ENCODE measurements at places on chromosomes 13 and 19.

GRCh38 chr19:55157064-55157908 is at the start of gene TNNI3:
Gene TNNI3 (minus strand): TSS chr19:55157732. CDS start chr19:55157589, 143 bp downstream.
- no peak for DNase-seq

DNA sequence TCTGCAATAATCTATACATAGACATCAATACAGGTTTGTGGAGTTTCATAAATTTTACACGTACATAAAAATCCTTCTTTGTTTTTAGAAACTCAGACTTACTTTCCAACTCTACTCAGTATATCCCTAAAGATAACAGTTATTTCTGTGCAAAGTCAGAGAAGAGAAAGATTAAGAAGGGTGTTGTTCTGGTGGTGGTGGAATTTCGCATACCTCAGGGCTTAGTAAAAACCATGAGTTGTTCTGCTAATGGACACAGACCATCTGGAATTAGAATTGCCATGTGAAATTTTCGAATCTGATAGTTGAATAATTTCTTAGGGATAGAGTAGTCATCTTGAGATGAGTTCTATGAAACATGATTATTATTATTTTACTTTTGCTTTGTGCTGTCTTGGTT is 102.7 kb downstream of the ZAR1L start:
- DNase-seq: no peak

GRCh38 chr13:36819739-36820090 is 693 bp downstream of the RFXAP start:
- DNase-seq: no peak

GRCh38 chr19:30692181-30692811 is 320.1 kb downstream of the ZNF536 start:
- DNase-seq: peak; percentile 50

DNA sequence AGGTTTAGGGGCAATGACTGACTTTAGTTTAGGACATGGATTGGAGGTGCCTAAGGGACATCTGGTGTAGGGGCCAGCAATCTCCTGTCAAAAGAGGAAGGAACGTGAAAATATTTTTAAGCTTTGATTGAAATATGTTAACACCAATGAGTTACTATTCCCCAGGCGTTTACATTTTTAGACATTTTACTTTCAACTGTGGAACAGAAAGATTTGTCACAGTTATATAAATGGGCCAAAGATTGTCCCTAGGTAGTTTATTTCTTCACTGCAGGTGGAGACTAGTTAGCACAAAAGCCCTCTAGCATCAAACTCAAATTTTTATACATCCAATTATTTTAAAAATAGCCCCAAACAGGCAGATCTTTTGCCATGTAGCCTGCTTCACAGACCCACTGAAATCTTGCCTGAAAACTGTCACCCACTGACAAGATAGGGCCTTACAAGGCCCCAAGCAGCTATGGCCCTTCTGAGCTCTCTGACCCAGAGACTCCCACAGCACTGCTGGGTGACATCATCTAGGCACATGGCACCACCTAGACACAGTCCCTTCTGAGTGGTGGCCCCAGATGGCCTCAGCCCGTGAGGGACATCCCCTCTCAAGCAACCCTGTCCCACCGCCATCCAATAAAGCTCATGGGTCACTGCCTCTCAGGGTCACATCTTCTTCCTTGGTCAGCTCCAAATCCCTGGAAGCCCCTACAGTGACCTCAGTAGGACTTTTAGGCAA is 64.8 kb upstream of the DOCK9 start:
- no peak for DNase-seq
